ENCODE measurements at places on chromosomes 12 and 14.

- no peak for DNase-seq
Observed at GRCh38 chr12:3600951-3601350, 109.9 kb downstream of the PRMT8 start.

- no peak for DNase-seq
Observed at GRCh38 chr12:12823811-12824210, 10.7 kb downstream of the DDX47 start.

DNA sequence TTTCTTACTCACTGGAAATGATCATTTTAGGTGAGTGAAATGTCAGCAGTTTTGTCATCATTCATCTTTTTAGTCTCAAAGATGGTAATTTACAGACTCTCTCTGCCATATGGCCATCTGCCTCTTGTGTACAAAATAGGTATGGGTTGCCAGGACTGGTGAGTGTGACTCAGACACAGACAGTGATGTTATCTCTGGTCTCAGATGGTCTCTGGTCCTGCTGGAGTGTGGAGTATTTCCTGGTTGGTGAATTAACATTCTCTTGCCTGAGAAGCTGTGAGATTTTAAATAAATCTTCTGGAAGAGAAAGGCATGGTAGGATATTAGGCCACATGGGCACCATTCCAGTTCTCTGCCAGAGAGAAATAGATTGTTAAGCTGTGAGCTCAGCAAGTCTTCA is 207.0 kb downstream of the ATP23 start:
- peak; percentile 81 for DNase-seq

DNA sequence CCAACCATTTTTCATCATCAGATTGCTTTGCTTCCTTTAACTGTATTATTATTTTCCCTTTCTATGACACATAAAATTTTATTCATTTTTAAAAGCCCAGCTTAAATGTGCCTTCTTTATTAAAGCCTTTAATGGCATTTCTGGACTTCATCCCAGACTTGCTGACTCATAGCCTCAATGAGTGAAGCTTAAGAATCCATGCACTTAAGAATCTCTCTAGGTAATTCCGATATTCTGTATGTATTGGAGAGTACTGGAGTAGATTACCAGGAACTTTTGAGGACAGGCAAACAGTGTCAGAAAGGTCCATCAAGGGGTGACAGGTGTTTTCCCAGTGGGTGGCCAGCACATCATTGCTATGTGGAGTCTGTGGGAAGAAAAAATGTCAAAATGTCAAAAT is 107.9 kb downstream of the PTPRQ start:
- no peak for DNase-seq

GRCh38 chr14:71070169-71070568 is 162.9 kb downstream of the PCNX1 start:
- DNase-seq, result no peak

DNA sequence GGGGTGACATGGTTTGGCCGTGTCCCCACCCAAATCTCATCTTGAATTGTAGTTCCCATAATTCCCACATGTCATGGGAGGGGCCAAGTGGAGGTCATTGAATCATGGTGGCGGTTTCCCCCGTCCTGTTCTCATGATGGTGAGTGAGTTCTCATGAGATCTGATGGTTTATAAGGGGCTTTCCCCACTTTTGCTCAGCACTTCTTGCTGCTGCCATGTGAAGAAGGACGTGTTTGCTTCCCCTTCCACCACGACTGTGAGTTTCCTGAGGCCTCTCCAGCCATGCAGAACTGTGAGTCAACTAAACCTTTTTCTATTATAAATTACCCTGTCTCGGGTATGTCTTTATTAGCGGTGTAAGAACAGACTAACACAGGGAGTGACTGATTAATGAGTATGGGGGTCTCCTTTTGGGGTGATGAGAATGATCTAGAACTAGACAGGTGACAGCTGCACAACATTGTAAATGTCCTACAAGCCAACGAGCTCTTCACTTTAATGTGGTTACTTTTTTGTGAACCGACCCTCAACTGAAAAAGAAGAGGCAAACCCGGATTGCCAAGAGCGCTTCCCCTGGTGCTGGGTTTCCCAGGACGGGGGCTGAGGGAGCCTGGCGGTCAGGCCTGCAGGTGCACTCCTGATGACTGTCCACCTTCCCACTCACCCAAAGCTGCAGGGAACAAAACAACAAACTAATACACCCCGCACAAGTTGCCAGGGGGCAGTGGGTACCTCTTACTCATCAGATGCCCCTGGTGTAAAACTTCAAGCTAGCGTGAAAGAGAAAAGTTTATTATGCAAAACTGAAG is 90.1 kb downstream of the NCOR2 start:
- no peak for DNase-seq

- DNase-seq, result no peak
Observed at GRCh38 chr12:11830307-11830801, 180.9 kb downstream of the ETV6 start.

DNA sequence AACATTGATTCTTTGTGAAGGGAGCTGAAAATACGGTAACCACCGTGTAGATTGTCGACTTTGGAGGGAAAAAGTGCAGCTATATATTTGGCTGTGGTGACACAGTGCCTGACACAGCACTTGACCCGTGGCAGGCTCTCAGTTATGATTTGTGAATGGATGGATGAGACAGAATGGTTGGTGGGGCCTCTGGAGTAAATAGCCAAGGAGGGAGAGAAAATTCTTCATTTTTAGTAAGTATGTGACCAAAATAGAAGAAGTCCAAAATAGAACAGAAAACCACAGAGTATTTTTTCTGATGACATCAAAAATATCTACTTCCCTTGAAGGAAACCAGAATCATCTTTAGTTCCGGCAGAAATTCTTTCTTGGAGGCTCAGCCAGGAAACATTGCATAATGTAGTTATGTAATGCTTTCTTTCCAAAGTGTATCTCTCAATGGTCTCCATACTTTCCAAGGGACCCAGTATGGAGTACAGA is 82.0 kb upstream of the WSCD2 start:
- no peak for DNase-seq

GRCh38 chr14:62854951-62855350 is 190.3 kb downstream of the KCNH5 start:
- no peak for DNase-seq

DNA sequence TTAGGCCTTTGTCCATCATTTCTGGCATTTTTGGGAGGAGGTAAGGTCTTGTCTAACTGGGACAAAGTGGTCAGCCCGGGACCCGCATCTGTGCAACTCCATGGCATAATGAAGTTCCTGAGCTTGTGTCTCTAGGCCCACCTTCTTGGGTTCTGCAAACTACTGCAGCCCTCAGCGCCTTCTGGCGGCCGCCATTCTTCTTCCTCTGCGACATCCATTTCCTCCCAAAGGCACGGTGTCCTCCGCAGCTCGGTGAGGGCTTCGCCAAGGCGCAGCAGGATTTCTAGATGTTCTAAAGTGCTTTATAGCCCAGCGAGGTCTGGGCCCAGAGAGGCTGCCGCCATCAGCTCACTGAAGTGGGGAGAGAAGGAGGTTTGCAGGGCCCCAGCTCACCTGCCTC is 134.4 kb upstream of the OR4E1 start:
- no peak for DNase-seq

- no peak for DNase-seq
Observed at GRCh38 chr12:113242560-113242959, 21.3 kb downstream of the TPCN1 start.

DNA sequence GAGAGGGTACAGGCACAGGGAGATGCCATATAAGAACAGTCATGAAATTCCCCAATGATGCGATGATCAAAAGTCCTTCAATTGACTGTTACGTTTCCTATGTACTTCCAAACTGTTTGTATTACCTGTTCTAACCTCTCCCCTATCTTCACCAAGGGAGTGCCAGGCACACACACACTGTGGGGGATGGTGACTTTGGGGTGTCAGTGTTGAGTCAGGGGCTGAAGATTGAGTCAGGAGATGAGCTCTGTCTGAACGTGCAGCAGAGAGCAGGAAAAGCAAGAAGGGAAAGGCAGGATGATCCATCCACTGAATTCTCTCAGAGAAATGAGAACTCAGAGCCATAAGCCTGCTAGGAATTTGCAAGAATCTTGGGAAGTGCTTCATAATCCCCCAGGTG is 153.4 kb downstream of the EFCAB11 start:
- no peak for DNase-seq

DNA sequence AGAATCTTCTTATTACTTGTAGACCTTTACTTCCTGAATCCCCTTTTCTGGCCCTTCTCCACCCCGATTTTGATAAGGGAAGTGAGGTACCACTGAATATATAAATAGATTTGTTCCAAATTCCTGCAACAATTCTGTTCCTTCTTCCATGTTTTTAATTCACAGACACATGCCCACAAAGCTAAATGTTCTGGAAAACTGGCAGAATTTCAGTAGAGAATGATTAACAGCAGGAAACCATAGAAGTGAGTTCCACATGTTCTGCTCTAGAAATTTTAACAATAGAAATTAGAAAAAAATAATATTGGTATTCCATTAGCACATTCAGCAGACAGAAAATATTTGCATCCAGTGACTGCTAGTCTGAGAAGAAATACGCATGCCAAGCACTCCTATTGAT is 139.6 kb downstream of the SLC2A13 start:
- no peak for DNase-seq

GRCh38 chr12:92105676-92106075 is 40.0 kb downstream of the BTG1 start:
- DNase-seq, result no peak

GRCh38 chr14:61106959-61107641 is 126.1 kb downstream of the SLC38A6 start:
- DNase-seq, result no peak

DNA sequence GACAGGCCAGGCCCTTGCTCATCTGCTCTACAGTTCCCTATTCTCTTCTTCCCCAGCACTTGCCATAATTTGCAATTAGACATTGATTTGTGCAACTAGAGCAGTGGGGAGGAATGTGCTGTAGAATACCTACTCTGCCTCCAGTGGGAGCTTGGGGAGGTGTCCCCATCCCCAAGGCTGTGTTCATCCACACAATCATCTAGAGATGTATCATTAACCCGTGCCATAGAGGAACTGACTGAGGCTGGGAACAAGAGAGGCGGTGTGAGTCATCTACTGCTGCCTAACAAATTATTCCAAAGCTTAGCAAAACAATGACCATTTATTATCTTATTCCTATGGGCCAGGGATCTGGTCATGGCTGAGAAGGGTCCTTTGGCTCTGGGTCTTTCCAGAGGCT is 5.1 kb upstream of the OTUB2 start:
- no peak for DNase-seq

DNA sequence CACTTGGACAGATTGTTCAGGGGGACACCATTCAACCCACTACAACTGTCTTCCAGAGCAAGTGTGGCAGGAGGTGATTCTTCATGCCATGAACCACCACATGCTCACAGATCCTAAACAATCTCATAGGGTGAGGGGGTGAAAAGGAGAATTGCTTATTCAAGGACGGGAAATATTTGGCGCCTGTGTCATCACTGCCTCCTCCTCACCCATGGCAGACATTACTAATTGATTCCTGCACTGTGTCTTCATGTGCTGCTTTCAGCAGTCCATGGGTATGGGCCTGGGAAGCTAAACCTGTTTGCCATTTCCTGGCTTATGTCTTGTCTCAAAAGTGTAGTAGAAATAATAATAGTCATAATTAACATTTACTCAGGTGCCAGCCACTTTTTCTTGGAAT is 31.3 kb downstream of the MMAB start:
- no peak for DNase-seq

GRCh38 chr12:71304306-71304705 is 135.3 kb upstream of the LGR5 start:
- no peak for DNase-seq

GRCh38 chr12:29726741-29727348 is 56.9 kb downstream of the TMTC1 start:
- DNase-seq, result no peak

DNA sequence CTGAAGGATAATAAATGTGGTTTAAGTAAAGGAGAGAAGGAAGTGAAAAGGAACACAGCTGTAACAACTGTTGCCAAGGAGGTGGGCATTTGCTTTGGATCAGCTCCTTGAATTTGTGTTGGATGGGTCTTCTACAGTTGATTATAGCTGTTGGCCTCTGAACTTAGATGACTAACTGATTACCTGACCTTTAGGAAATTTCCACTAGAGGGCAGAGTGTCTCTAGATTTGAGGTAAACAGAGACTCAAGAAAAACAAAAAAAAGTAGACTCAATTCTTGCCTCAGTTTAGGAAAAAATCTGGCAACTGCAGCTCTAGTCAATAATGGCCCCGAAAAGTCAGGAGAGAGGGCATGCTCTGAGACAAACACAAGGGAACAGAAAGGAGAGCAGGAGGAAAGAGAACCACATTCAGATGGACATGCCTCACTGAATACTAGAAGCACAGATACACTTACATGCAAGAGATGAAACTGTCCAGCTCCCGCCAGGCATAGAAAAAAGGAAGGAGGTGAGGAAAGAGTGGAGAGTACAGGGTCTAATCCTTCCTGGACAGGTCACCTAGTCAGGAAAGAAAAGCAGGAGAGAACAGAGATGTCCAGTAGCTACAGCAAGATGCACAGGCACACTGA is 20.6 kb downstream of the COX14 start:
- DNase-seq, result peak; percentile 45

DNA sequence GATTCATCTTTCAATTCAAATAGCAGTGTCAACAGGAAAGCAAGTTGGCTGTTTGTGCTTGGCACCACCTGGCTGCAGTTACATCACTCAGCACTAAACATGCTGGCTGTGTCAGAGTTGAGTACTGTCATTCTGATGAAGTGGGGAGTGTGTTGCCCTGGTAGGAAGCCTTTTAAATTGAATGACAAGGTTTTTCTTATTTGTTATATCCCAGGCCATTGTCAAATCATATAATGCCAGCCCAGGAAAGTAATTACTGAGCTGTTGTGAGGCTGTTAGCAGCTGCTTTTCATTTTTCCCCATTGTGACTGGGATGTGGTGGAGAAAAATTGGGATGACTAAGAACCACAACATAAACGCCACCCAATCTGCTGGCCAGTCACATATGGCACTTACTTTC is 106.5 kb upstream of the PRKD1 start:
- peak; percentile 42 for DNase-seq

DNA sequence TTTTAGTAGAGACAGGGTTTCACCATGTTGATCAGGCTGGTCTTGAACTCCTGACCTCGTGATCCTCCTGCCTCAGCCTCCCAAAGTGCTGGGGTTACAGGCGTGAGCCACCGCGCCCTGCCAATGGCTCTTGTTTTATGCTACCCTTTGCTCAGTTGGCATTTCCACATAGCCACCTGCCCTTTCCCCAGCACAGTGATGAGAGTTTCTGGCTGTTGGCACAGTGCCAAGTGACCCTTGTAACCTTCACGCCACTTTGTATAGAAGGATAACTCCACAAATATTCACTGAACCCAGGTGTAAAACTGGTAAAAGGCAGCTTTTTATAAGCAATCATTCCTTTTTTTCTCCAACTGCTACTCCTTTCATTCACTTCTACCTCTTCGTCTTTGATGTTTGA is 18.5 kb upstream of the CCDC175 start:
- DNase-seq, result no peak

GRCh38 chr12:51678086-51678724 is 87.2 kb downstream of the SCN8A start:
- peak; percentile 7 for DNase-seq

GRCh38 chr14:74948228-74949175 is 6.9 kb downstream of the PGF start:
- no peak for DNase-seq

GRCh38 chr14:91279354-91279753 is 34.9 kb upstream of the GPR68 start:
- no peak for DNase-seq

GRCh38 chr14:31942166-31942841 is 134.8 kb upstream of the ARHGAP5 start:
- DNase-seq, result no peak

GRCh38 chr12:75900226-75900625 is 131.3 kb downstream of the PHLDA1 start:
- DNase-seq, result no peak

GRCh38 chr14:72810201-72810600 is 83.7 kb downstream of the DPF3 start:
- DNase-seq, result no peak

GRCh38 chr14:86902176-86902950 is 1090.6 kb downstream of the GALC start:
- no peak for DNase-seq

Measured in NCI-H2171 (cell line).